Effector memory CD8-positive, alpha-beta T cell (primary cell): ENCODE measurements at places on chromosomes 5 and 9.

GRCh38 chr5:120684213-120684612 lies 220.1 kb downstream of the PRR16 start:
- H3K36me3 ChIP-seq, result no peaks in the 10 kb centered on the region
- no peaks in the 10 kb centered on the region for H3K27me3 ChIP-seq
- no peaks in the 10 kb centered on the region for H3K4me1 ChIP-seq
- DNase-seq, result no peak

GRCh38 chr5:86452251-86452650 lies 165.5 kb upstream of the COX7C start:
- no peaks in the 10 kb centered on the region for H3K27me3 ChIP-seq
- no peak overlapping the region for H3K27ac ChIP-seq
- no peak overlapping the region for H3K4me3 ChIP-seq
- DNase-seq, result no peak
- no peaks in the 10 kb centered on the region for H3K4me1 ChIP-seq

DNA sequence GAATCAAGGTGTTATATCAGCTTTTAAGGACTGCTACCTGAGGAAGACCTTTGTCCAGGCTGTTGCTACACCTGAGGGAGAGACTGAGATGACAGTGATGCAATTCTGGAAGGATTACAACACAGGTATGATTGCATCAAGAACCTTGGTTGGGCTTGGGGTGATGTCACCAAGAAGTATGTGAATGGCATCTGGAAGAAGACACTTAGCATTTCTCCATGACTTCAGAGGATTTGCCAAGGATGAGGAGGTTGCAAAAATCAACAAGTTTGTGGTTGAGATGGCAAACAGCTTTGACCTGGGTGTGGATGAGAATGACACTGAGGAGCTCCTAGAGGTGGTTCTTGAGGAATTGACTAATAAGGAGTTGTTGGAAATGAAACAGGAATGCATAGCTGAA lies 67.9 kb upstream of the PANK3 start:
- H3K4me3 ChIP-seq, result no peak overlapping the region
- no peaks in the 10 kb centered on the region for H3K36me3 ChIP-seq
- H3K27ac ChIP-seq, result no peak overlapping the region
- no peak for DNase-seq
- peaks cover 14% of the 10 kb centered on the region for H3K27me3 ChIP-seq
- no peaks in the 10 kb centered on the region for H3K4me1 ChIP-seq

DNA sequence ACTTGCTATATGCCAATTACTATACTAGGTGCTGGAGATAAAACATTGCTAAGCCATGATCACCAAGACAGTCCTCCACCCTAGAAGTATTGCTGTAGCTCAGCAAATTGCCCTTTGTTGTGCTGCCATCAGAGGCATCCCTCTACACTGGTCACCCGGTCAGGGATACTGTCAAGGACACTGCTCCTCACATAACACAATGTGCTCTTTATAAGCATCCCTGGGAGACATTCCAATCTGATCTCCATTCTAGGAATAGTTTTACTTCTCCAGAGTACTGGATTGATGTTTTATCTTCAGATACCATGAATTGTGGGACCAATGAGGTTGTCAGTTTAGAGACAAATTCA lies 10.4 kb upstream of the DNAJA1 start:
- H3K36me3 ChIP-seq, result no peaks in the 10 kb centered on the region
- H3K27me3 ChIP-seq, result no peaks in the 10 kb centered on the region
- no peak overlapping the region for H3K4me3 ChIP-seq

DNA sequence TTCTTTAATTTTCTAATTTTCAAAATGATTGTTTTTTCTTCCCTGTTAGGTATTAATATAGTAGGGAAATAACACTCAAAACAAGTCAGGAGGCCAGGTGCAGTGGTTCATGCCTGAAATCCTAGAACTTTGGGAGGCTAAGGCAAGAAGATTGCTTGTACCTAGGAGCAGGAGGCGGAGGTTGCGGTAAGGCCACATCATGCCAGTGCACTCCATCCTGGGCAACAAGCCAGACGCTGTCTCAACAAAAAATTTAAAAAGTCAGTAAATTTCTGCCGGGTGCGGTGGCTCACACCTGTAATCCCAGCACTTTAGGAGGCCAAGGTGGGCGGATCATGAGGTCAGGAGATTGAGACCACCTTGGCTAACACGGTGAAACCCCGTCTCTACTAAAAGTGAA lies 10.2 kb upstream of the CDK7 start:
- no peak overlapping the region for H3K4me3 ChIP-seq
- H3K4me1 ChIP-seq, result peaks cover 10% of the 10 kb centered on the region
- no peaks in the 10 kb centered on the region for H3K27me3 ChIP-seq
- no peak for DNase-seq
- no peak overlapping the region for H3K27ac ChIP-seq

GRCh38 chr5:180910735-180911134 lies 11.8 kb downstream of the BTNL8 start:
- no peak for DNase-seq
- H3K4me1 ChIP-seq, result no peaks in the 10 kb centered on the region
- H3K27ac ChIP-seq, result no peak overlapping the region
- H3K27me3 ChIP-seq, result peaks cover 66% of the 10 kb centered on the region

- H3K27ac ChIP-seq, result no peak overlapping the region
- no peak overlapping the region for H3K4me3 ChIP-seq
- no peak for DNase-seq
- H3K27me3 ChIP-seq, result no peaks in the 10 kb centered on the region
- H3K36me3 ChIP-seq, result no peaks in the 10 kb centered on the region
These were observed 340.3 kb upstream of the CD180 start for GRCh38 chr5:67536866-67537265.

DNA sequence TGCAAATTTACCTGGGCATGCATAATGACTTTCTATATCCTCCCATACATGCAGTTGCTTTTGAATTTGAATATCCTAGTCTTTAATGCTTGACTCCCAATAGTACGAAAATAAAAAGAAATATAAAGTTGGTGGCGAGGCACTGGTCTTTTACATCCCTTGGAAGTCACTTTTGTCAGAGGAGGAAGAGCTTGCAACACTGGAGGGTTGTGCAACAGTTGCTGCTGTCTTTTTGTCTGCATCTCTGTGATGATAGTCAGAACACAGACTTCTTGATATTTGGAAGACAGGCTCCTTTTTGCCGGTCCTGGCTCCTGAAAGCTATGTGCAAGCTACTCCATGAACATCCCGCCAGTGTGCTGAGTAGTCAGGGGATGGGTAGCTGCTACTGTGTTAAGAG lies 16.8 kb upstream of the SGCD start:
- no peaks in the 10 kb centered on the region for H3K4me1 ChIP-seq
- H3K4me3 ChIP-seq, result no peak overlapping the region
- no peaks in the 10 kb centered on the region for H3K36me3 ChIP-seq
- DNase-seq, result no peak
- H3K27ac ChIP-seq, result no peak overlapping the region

DNA sequence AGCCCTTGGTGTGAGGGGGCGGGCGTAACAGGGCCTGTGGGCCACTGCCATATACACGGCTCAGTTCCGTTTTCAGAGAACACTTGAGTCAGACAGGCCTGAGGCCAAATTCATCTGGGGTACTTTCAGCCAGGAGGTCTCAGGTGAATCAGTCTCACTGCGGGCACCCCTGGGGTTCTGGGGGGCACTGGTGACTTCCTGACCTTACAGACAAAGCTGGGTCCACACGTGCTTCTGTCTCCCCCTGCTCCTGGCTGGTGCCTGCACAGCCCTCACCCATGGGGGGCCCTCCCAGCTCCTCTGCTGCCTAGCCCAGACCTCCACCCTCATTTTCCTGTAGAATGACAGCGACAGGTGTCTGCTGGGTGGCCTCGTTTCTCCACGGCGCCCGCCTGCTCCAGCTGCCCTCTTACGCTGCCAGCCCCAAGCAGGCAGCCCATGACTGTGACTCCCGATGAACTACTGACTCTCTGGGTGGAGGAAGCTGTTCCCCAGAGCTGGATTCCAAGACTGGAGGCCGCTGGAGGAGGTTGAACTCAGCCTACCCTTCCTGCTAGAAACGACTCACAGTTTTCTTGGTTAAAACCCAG lies 374.1 kb upstream of the IRX4 start:
- no peak overlapping the region for H3K27ac ChIP-seq
- H3K4me3 ChIP-seq, result no peak overlapping the region
- no peak for DNase-seq

- H3K36me3 ChIP-seq, result no peaks in the 10 kb centered on the region
- no peak for DNase-seq
- no peaks in the 10 kb centered on the region for H3K4me1 ChIP-seq
- H3K27ac ChIP-seq, result no peak overlapping the region
- no peaks in the 10 kb centered on the region for H3K27me3 ChIP-seq
These were observed 202.7 kb upstream of the RGMB start for GRCh38 chr5:98570661-98571191.

- no peaks in the 10 kb centered on the region for H3K4me1 ChIP-seq
- H3K27me3 ChIP-seq, result no peaks in the 10 kb centered on the region
- no peaks in the 10 kb centered on the region for H3K36me3 ChIP-seq
- H3K4me3 ChIP-seq, result no peak overlapping the region
- no peak for DNase-seq
These were observed 714.4 kb upstream of the CDH6 start for GRCh38 chr5:30479104-30479503.

GRCh38 chr5:95382801-95383200 lies 8.4 kb upstream of the FAM81B start:
- no peak overlapping the region for H3K27ac ChIP-seq
- no peaks in the 10 kb centered on the region for H3K36me3 ChIP-seq
- H3K4me1 ChIP-seq, result no peaks in the 10 kb centered on the region
- DNase-seq, result no peak

DNA sequence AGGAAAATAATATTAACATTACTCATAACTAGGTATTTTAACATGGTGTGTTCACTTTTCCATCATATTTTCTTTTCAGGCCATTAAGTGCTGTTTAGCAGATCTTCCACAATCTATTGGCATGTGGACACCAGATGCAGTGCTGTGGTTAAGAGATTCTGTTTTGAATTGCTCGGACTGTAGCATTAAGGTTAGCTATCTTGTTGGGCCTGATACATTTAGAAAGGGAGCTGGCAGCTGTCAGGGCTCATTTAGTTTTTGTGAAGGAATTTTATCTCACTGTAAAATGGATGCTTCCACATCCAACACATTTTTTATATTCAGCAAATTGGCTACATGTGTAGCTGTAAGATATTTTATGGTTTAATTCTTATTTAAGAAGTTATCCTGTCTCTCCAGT lies 20.7 kb upstream of the TMOD1 start:
- H3K4me1 ChIP-seq, result no peaks in the 10 kb centered on the region
- DNase-seq, result no peak
- peaks cover 31% of the 10 kb centered on the region for H3K36me3 ChIP-seq
- no peak overlapping the region for H3K27ac ChIP-seq
- no peak overlapping the region for H3K4me3 ChIP-seq
- no peaks in the 10 kb centered on the region for H3K27me3 ChIP-seq

DNA sequence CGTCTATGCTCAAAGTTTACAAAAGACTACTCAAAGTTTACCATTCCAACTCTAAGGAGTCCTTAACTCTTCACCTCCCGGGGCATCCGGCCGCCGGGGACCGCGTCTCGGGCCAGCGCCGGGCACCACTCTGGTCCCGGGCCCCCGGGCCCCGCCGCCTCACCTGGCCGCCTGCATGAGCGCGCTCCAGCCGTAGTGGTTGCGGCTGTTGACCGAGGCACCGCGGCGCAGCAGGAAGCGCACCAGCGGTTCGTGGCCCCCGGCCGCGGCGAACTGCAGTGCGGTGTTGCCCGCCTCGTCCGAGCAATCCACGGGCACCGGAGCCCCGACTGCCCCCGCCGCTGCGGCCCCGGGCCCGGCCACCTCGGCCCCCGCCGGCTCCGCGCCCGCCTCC lies 388 bp downstream of the ANKS6 start:
- H3K36me3 ChIP-seq, result peaks cover 2% of the 10 kb centered on the region
- H3K27ac ChIP-seq, result no peak overlapping the region
- H3K4me3 ChIP-seq, result peak overlapping the region; percentile 52
- DNase-seq, result no peak

DNA sequence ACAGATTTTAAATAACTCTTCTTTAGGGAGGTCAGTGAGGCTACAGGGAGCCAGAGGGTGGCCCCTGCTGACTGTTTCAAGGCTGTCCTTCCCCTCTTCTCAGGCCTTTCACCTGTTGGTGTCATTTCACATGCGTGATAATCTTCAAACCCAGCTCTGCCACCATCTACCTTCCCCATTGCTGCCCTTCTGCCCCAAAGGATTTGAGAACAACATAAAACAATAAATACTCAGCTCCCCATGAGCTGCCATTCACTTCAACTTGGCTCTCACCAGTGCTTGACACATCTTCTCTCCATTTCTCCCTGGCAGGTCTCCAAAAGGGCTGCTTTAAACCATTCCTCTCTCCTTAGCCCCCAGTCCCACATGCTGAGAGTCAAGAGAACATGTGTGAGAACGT lies 75.5 kb upstream of the PALM2AKAP2 start:
- H3K36me3 ChIP-seq, result no peaks in the 10 kb centered on the region
- H3K4me3 ChIP-seq, result no peak overlapping the region
- no peaks in the 10 kb centered on the region for H3K4me1 ChIP-seq
- no peaks in the 10 kb centered on the region for H3K27me3 ChIP-seq

DNA sequence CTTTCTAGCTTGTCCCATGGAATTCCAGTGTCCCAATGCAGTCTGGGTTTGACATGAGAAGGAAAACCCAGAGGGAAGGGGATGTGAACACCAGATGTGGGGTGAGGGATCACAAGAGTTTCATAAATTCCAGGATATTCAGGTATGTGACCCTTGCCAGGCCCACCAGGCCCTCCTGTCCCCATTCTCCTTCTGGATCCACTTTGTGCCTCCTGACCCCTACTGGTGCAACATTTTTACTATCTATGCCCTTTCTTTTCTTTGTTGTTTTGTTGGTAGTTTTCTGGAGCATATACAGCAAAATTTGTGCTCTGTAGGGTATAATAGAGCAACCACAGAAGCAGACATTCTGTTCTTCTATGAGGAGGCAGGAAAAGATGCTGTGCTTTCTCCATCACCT lies 597.0 kb upstream of the GRAMD2B start:
- H3K36me3 ChIP-seq, result no peaks in the 10 kb centered on the region
- DNase-seq, result no peak

- H3K36me3 ChIP-seq, result no peaks in the 10 kb centered on the region
- H3K4me1 ChIP-seq, result no peaks in the 10 kb centered on the region
- H3K4me3 ChIP-seq, result no peak overlapping the region
- H3K27me3 ChIP-seq, result no peaks in the 10 kb centered on the region
- DNase-seq, result no peak
These were observed 869.4 kb upstream of the NUDT12 start for GRCh38 chr5:104431981-104432380.

- no peaks in the 10 kb centered on the region for H3K36me3 ChIP-seq
- no peak overlapping the region for H3K27ac ChIP-seq
- H3K27me3 ChIP-seq, result no peaks in the 10 kb centered on the region
- DNase-seq, result no peak
These were observed 295.0 kb downstream of the PDE4D start for GRCh38 chr5:59598547-59598874.

GRCh38 chr5:150180241-150181026 lies 9.4 kb upstream of the SLC6A7 start:
- no peaks in the 10 kb centered on the region for H3K4me1 ChIP-seq
- no peak overlapping the region for H3K4me3 ChIP-seq
- no peak for DNase-seq
- H3K27me3 ChIP-seq, result peaks cover 22% of the 10 kb centered on the region

GRCh38 chr9:95725045-95725444 lies 150.4 kb upstream of the ERCC6L2 start:
- H3K4me3 ChIP-seq, result peak overlapping the region; percentile 0
- no peaks in the 10 kb centered on the region for H3K27me3 ChIP-seq
- no peak for DNase-seq
- H3K27ac ChIP-seq, result peak overlapping the region; percentile 71
